ENCODE measurements at places on chromosomes 1 and 21.
A peak's percentile ranks its signal among the peaks of the same experiment; 100 is the strongest.

DNA sequence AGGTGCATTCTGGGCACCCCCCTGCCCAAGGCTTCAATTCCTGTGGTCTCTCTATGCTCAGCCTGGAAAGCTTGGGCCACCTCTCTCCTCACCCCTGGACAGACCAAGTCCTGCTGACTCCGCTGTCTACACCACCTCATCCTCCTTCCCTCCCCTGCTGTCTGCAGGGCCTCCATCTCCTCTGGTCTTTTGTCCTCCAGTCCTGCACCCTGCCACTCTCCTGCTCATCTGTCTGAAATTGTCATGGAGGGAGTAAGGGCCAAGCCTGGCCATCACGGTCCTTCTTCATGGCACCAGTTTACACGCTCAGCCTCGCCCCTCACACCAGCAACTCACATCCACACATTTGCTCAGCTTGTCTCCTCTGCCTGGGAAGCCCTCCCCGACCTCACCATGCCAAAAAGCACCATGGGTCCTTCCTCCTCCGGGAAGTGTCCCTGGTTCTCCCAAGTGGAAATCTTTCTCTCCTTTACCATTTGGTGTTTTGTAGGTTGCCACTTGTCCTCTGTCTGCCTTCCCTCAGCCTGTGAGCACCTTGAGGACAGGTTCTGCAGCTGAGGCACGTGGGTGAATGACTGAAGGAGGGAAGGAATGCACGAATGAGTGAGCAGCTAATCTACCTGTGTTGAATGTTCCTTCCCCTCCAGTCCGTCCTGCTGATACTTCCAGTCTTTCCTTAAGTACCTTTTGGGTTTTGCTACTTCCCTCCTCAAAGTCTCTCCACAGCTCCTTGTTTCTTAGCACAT, 2.1 kb upstream of the SLC2A1 start:
- DNase-seq, result no peak

DNA sequence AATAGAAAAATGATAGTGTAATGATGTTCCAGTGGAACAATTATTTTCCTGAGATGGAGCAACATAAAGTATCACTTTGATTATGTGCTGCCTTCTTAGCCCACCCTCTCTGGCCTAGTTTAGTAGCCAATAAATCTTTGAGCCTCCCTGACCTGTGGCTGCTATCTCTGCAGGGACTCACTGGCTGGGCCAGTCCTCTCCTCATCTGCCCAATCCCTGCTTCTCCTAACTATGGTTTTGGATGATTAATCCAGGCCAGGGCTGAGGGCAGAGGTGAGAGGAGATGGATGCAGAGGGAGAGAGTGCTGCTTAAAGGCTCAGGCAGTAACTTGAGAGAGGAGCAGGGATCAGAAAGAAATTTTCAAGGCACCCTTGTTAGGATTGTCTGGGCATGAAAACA, 89.0 kb upstream of the CD34 start:
- DNase-seq, result no peak

DNA sequence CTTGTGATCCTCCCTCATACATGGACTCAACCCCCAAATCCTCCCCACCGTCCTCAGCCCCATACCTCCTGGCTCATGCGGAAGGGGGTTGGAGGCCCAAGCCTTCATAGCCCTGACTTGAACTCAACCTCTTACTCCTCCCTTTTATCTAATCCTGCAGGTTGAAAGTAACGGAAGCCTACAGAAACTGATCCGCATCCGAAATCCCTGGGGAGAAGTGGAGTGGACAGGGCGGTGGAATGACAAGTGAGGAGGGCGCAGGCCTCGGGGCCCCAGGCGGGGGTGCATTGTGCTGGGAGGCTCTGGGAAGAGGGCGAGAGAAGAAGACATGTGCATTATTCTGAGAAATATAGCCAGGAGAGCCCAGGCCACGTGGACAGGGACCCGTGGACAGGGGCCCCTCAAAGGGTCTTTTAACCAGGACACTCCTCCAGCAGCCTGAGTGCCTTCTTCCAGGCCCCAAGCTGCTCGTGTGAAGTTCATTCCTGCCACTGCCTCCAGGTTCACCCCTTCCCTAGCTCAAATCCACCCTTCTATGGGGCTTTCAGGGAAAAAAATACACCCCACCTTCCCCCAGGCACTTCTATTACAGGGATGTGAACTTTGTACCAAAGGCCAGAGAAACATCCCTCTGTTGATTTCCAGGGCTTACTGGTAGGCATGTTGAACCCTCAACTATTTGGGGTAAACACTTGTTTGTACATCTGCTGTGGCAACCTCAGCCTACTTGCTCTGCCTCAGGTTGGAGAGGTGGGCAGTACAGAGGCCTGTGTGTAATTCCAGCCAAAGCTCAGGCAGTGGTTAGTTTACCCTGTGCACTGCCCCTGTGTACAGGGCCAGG, 38.6 kb downstream of the CAPN2 start:
- no peak for DNase-seq

GRCh38 chr1:20347699-20348098, 57.0 kb downstream of the VWA5B1 start:
- no peak for DNase-seq

DNA sequence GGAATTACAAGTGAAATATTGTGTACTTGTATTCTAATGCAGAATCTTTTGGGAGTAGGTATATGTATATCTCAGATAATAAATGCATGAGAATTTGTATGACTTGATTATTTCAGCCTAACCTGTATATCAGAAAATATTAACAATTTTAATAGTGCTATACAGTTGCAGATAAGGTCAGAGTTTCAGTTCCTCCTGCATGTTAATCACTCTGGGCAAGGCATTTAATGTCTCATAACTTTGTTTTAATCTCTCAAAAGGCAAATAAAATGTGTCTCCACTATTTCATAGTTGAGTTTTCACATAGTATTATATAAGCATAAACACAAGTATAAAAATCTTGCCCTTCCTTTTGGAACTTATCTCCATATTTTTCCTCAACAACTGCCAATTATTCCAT, 352.5 kb downstream of the KCNT2 start:
- DNase-seq, result no peak

DNA sequence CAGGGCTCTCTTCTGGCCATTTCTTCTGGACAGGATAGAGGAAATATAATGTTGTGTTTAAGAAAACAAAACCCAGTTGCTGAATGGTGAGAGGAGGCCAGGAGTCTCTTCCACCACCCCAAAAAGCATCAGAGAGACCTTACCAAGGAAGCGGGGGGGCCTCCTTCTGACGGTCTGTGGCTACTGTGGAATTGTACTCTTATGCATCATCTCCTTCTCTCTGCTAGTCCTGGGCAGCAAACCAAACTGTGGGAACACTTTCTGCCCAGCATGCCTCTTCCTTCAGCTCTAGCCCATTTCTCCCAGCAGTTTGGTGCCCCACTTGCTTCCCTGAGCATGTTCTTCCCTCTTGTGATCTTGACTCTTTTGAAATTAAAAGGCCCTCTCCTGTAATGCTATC, 157.7 kb downstream of the HHIPL2 start:
- no peak for DNase-seq

DNA sequence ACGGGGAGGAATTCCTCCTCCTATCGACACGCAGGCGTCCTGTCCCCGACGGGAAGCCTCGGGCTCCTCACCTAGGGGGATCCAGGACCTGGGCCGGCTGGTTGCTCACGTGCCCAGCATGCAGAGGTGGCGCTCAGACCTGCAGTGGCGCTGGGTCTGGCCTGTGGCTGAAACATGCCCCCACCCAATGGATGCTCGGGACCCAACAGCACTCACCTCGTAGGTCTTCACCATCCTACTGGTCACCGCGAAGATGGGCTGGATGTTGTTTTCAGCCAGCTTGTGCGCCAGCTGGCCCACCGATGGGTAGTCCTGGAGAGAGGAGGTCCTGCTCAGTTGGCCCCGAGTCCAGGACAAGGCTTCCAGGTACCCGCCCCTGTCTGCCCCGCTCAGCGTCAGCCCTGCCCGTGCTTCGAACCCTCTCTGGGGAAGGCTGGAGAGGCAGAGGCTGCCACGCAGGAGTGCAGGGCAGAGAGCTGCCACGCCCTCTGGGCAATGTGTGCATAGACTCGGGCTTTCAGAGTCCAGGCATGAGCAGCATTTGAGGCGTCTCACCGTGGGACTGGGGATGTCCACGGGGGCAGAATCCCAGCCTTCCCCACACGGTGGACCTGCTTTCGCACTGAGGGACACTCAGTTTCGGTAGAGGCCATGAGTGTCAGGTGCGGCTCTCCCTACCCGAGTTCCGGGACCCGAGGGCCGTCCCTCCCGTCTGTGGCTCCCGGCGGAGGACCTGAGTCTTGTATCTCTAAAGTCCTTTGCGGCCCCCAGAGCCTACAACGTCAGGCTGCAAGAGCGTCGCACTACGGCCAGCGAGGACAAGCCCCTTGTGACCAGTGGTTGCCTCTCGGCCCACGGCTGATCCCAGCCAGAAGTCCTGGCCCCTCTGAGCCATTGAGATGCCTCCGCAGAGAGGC, 21.6 kb downstream of the ITGB2 start:
- DNase-seq, result no peak

- peak; percentile 57 for DNase-seq
These were observed 29.7 kb upstream of the KIRREL1 start for GRCh38 chr1:157963713-157964112.

GRCh38 chr1:17201201-17202021, 3.5 kb upstream of the PADI1 start:
- DNase-seq, result no peak

GRCh38 chr1:204041232-204041767, 31.6 kb upstream of the SOX13 start:
- no peak for DNase-seq

GRCh38 chr1:168799927-168800605, 71.1 kb upstream of the DPT start:
- DNase-seq, result no peak

DNA sequence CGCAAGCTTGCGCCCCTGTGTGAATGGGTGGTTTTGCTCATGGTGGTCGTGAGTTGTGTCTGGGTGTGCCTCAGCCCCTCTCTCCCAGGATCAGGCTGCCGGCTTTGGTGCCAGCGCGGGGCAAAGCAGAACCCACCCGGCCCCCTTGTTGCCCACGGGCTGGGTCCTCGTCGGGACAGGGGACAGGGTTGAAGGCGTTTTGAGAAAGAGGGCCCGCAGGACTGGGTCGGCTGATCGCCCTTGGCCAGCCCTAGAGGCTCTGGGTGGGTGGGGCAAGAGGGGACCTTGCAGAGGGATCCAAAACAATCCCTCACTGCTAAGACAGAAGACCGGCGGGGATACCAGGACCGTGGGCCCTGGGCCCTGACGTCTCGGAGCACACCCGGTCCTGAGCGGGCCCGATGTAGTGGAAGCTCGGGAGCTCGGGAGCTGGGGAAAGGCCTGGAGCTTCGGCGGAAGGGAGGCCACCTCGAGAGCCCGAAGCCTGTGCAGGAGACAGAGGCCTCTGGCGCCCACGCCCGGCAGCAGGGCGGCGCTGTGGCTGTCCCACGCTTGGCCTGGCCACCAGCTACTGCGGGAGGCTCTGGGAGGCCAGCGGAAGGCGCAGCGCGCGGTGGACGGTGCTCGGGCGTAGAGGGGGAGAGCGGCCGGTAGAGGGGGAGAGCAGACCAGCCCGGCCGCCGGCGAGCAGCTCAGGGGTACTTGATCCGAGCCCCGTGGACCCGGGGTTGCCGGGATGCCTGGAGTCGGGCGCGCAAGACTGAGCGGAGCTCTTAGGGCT, 2.8 kb upstream of the ZNF678 start:
- no peak for DNase-seq

- DNase-seq, result no peak
These were observed 2.7 kb downstream of the CSRP1 start for GRCh38 chr1:201504179-201504631.

- DNase-seq, result no peak
These were observed 128.6 kb downstream of the RIPK4 start for GRCh38 chr21:41638201-41638790.

- no peak for DNase-seq
These were observed 6.2 kb downstream of the ZNF691 start for GRCh38 chr1:42852608-42852980.

DNA sequence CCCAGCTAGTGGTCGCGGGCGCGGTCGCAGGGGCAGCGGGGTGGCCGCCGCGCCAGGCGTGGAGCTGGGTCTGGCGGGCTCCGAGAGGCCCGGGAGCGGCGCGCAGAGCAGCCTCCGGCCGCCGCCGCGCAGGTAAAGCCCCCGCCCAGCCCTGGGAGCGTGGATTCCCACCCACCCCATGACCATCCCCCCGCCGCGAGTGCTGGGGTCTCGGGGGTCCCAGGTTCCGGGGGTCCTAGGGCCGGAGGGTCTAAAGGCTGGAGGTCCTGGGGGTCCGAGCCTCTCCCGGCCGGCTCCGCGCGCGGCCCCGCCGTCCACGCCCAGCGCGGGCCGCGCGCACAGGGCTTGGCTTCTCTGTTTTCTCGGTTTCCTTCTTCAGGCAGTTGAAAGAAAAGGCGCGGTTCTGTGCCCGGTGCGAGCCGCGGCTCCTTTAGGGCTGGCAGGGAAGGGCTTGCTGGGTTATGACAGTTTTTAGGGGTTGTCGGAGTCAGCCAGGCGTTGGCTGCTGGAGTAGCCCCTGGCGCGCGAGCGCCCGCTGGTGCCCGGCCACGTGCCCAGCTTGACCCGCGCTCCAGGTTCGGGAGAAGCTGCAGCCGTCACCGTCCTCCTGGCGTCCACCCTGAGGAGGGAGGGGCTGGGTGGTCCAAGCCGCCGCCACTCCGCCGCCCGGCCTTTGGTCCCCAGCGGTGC, 359 bp downstream of the LRRC3 start:
- DNase-seq, result peak; percentile 49

DNA sequence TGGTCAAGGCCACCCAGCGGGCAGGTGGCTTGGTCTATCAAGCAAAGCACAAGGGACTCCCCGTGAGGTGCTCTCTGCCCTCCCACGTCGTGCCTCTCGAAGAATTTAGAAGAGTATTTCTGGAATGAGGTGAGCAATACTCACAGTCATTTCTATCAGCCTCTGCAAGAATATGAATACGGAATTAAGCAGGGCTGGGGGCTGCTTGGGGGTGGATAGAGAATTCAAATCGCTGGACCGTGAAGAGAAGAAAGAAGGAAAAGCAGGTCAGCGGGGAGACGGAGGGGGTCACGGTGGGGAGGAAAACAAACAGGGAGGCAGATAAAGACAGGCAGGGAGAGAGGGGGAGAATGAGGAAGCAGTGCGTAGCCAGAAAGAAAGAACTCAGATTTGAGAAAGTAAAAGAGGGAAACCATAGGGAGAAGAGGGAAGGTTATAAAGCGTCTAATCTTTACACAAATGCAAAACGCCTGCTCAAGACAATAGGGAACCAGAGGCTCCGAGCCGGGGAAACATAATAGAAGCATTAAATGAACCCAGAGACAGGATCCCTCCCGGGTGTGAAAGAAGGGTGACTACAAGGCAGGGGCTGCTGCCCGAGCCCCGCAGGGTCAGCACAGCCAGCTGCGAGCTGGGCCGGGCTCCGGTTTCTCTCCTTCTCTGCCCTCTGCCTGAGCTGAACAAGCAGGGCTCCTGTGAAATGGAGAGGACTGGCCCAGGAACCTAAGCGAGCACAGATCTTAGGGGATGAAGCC, 2.1 kb upstream of the EDN2 start:
- no peak for DNase-seq

- no peak for DNase-seq
These were observed 26.2 kb upstream of the PRKACB start for GRCh38 chr1:84117868-84118267.

- DNase-seq, result no peak
These were observed 37.5 kb downstream of the C1orf141 start for GRCh38 chr1:67097305-67097704.

Data from CD4-positive, alpha-beta T cell (primary cell).